NCI-H1930 (cell line): ENCODE measurements at places on chromosomes 1 and 21.
A peak's percentile ranks its signal among the peaks of the same experiment; 100 is the strongest.

DNA sequence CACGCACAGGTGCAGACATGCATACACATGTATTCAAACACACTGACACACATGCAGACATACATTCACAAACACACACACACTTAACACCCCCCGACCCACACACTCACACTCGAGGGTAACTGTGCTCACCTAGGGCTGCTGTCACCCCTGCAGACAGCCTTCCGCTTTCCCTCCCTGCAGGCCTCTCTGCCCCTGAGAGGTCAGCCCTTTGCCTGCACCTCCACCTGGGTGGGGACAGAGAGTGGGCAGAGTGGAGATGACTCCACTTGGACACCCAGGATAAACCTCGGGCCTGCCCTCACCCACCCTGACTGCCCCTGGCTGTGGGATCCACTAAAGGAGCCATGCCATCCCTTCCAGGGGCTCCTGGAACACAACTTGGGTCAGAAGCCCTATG lies 264.3 kb downstream of the PTPRU start:
- no peak for DNase-seq

DNA sequence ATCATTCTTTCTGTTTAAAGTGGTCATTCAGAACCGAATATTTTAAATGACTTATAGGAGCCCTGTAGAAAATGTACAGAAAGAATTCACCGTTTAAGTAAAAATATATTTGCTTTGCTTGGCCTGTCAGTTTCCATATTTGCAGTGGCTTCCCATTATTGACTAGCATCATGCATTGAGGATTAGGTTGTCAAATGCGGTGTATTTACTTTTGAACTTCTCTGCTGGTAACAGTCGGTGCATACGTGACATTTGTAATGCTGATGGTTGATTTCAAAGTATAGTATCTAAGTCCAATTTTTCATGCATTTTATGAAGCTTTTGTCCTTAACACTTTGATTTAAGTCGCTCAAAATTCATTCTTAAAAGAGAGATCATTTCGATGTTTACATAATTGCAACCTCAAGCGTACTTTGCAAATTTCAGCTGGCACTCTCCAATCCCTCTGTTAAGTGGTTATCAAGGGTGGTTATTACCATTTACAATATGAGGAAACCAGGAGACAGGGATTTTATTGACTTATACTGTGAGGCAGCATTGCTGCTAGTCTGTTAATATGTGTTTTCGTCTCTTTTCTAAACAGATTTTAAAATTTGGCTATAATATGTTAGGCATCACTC lies 201.6 kb downstream of the SDCCAG8 start:
- DNase-seq = no peak

DNA sequence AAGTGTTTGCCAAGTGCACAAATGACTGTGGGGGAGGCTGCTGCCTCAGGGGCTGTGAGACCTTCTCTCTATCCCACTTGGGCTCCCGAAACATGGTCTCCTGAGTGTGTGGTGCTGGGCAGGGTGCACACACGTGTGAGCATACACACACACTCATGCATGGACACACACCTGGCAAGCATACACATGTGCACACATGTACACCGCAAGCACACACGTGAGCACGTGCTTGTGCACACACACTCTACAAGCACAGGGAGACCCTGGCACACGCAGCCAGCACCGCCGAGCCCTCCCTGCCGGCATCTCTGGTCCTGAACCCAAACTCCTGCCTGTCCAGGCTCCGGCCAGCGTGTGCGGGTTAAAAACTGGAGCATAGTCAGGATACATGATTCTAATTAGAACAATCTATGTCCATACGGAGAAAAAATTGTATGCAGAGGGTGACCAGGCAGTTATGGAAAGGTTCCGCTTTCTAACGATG lies 79.4 kb upstream of the TTC34 start:
- no peak for DNase-seq

- DNase-seq = no peak
Measured at GRCh38 chr1:52523376-52523775, 29.5 kb downstream of the TUT4 start.

- no peak for DNase-seq
Measured at GRCh38 chr21:32782698-32783097, 11.1 kb upstream of the PAXBP1 start.

GRCh38 chr1:44719318-44719717 lies 11.7 kb downstream of the RNU5D-1 start:
- no peak for DNase-seq

DNA sequence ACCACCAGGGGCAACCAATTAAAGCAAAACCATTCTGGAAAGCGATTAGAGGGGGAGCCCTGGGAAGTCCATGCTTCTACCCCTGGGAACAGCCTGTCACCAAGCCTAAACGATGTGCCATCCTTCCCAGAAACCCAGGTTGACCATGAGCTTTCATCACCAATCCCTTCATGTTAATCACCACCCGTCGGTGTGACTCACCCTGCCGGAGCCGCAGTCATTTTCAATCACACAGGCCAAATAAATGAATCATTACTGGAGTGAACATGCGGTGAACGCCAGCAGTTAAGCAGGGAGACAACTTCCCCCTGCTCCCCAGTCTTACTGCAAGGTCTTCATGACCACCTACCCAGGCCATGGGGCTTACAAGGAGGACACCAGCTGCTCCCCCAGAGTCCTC lies 308.8 kb downstream of the AJAP1 start:
- no peak for DNase-seq

- DNase-seq = no peak
Measured at GRCh38 chr21:38032082-38032801, 116.0 kb upstream of the KCNJ6 start.

- DNase-seq = no peak
Measured at GRCh38 chr1:87760155-87760554, 431.5 kb downstream of the LMO4 start.

GRCh38 chr1:28682840-28683239 lies 14.3 kb downstream of the GMEB1 start:
- no peak for DNase-seq

GRCh38 chr1:81069856-81070255 lies 730.9 kb upstream of the ADGRL2 start:
- DNase-seq = no peak

GRCh38 chr1:42891465-42892138 lies 45.2 kb downstream of the ZNF691 start:
- DNase-seq = no peak

GRCh38 chr1:167617153-167618147 lies 12.6 kb upstream of the RCSD1 start:
- DNase-seq = no peak

DNA sequence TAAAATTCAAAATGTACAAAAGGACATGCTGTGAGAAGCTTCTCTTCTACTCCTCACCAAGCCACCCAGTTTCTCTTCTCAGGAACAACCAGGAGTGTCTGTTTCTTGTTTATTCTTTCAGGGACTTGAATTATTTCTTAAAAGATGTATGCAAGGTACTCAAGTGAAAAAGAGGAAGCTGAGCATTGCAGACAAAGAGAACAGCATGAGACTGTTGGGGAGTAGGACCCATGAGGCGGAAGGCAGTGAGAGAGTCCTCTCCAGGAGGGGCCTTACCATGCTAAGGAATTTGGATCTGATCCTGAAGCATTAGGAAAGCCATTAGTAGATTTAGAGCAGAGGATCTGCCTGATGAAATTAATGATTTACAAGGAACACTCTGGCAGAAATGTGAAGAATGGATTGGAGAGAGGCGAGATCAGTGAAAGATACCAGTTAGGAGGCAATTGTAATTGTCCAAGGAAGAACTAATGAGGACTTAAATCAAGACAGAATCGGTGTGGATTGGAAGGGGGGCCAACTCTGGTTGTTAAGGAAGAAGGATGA lies 14.7 kb upstream of the SSX2IP start:
- DNase-seq = no peak

GRCh38 chr1:193458628-193459027 lies 272.2 kb upstream of the B3GALT2 start:
- no peak for DNase-seq

DNA sequence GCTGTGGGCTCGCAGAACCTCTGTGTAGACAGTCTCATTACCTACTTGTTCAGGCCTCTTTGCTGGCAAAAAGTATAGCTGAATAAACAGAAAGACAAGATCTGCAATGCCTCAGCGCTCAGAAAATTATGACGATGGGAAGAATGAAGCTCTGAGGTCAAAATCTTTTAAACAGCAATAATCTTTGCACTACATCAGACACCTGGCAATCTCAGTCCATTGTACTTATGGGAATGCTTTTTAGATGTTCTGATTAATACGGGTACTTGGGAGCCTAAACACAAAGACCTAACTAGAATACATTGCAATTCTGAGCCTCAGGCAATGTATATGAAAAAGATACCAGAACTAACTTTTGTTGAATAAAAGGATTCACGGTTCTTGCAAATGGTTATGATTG lies 410.7 kb downstream of the SMYD3 start:
- DNase-seq = no peak

DNA sequence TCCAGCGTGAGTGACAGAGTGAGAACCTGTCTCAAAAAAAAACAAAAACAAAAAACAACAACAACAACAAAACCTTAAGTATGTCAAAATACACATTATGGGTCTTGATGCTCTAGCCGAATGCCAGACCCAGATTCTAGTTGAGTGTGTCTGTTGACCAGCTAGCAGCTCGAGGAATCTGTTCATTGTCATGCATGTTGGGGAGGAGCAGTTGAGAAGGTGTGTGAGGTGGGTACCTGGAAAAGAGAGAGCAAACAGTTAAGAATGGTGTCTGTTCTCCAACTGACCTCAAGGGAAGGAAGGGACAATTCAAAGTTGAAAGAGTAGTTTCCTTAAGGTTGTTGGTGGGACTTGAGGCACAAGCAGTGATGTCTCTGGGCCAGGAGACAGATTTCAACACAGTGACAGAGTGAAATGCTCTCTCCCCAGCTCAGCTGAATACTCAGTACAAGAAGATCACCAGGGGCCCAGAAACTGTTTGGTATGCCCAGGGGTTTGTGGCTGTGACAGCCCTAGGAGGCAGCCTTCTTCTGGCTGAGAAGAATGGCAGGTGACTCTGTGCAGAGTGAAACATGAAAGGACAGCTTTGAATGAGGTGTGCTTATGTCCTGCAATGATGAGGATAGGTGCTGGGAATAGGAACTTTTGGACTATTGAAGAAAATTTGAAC lies 14.4 kb upstream of the POU2F1 start:
- DNase-seq = no peak

DNA sequence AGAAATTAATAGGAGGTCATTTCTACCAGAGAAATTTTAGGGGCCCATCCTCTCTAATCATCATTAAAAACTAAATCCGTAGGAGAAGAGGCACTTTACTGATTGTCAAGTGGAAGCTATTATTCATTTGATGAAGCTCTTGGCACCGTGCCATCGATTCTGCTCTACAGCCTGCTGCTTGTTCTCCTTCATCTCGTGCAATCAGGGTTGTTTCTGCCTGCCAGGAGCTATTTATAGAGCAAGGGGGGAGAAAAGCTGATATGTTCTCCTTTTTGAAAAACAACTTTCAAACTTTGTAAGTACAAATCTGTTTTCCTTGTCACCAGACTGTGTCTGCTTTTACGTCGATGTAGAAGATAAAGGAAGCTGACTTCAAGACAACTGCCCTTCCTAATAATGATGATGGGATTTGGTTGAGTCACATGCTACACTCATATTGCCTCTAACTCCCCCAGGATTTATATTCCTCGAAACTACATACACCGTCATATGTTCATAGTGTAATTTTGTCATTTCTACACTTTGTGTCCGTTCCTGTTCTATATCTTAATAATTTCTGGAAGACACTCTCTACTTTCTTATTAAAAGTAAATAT lies 169.6 kb upstream of the LHX8 start:
- peak; percentile 5 for DNase-seq

DNA sequence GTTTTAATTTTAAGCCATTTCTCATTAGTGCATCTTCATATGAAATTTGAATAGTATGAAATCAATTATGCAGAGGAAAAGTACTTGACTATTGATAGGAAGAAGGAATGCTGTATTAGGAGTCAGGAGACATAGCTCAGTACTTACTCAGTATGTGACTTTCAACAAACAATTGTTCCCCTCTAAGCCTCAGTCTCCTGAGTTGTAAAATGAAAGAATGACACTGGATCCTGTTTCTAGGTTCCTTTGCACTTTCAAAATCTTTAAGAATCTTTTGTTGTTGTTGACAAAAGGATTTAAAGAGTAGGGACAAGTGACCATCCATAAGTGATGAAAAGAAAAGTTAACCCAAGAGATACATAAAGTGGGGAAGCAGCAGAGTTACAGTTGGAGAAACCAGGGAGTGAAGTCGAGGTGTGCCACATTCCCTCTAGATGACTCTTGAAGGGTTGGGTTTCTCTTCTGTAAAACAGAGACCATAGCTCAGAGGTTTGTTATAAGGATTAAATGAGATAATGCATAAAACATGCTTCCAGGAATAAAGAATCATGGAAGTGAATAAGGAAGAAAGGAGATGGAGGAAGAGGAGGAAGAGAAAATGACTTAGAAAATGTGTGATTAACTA lies 105.7 kb upstream of the KCNJ15 start:
- DNase-seq = no peak

DNA sequence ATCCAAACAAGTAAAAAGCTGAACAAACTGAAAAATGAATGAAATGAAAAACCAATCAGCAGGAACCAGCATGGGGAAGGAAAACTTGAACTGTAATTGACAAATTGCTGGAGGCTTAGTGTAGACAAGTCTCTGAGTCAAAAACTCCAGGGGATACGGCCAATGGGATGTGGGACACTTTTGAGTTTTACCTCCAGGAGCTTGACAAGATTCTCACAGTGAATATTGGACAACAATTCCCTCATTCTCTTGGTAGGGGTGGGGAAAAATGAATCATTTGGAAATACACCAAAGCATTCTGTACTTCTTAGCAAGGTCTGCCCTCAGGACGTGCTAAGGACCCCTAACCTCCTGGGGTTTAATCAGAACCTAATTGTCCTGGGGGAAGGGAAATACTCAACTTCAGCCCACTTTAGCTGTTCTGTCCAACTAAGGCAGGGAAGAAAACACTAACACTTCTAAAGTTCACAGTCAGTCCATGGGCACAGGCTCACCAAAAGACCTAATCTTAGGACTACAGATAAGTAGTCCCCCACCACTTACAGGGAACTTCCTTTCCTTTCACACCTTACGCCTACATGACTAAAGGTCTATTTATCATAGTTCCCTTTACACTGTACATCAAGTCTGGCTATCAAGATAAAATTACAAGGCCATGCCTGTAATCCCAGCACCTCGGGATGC lies 60.7 kb upstream of the CDC42BPA start:
- DNase-seq = no peak

GRCh38 chr1:202197653-202198365 lies 4.2 kb downstream of the LGR6 start:
- no peak for DNase-seq

- no peak for DNase-seq
Measured at GRCh38 chr1:172144445-172145061, 275.9 kb upstream of the C1orf105 start.

GRCh38 chr21:41110664-41111063 lies 57.3 kb upstream of the BACE2 start:
- no peak for DNase-seq

- DNase-seq = no peak
Measured at GRCh38 chr1:24673341-24673740, 30.2 kb downstream of the SRRM1 start.

- DNase-seq = no peak
Measured at GRCh38 chr1:156836041-156836654, 19.5 kb upstream of the SH2D2A start.

DNA sequence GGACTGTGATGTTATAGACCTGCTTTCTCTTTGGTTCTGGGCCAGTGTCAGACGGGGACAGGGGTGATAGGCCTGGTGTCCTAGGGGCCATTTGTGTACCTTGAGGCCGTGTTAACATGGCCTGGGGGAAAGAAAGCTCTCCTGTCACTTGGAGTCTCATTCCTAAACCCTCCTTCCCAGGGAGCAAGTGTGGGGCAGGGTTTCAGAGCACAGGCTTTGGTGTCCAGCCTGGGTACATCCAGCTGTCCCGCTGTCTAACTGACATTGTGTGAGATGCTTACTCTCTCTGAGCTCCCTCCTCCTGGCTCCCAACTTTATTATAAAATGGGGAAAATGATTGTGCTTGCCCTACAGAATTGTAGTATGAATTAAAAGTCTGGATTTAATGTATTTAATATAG lies 32.6 kb upstream of the EPHA8 start:
- no peak for DNase-seq
